ENCODE measurements at places on chromosomes 11 and 22.

DNA sequence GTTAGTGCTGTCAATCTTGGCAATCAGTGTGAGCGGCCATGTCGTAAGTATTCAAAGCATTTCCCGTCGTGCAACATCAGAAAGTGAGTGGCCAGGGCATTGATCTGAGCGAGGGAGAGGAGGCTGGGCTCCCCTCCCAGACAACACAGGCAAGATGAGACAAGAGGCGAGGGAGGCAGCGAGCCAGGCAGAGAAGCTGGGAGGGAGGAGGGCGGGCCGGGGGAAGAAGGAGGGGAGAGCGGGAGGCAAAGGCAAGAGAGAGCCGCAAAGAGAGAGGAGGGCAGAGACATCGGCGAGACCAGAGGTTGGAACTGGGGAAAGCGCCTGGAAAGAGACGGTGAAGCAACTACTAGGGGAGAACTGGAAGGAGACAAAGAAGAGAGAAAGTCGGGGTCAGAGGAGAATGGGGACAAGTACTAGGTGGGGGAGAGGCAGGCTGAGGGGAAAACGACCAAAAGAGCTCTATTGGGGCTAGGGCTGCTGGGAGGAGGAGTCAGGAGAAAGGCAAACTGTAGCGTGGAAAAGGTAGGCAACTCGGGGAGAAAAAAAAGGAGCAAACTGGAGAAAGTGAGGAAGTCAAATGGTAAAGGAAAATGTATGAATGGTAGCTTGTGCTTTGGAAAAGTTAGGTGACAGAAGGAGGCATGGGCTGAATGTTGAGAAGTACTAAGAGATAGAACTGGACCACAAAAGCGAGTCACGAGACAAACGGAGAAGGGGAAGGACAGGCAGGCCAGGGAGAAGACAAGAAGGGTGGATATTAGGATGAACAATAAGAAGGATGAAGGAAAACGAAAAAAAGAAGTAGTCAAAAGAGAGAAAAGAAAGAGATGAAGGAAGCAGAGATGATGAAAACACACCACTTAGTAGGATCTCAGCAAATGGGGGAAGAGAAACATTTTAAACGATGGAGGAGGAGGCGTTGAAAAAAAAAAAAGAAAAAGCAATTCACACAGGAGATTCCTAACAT is 130.5 kb upstream of the C11orf58 start:
- no peak for DNase-seq

DNA sequence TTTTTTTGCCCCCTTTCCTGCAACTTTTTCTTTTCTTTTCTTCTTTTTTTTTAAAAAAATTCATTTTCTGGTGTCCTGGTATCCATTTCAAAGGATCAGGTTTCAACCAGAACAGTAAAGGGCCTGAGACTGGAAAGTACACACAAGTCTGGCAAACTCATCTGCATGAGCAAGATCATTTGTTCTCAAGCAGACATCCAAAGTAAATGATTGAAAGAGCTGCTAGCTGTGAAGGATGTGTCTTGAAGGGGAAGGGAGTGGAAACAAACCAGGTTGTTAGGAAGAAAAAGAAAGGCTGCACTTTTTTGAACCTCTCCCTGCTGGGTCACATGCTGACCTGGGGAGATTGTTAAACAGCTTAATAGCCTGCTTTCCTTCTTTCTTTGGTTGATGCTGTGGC is 5.3 kb downstream of the YAP1 start:
- no peak for DNase-seq

DNA sequence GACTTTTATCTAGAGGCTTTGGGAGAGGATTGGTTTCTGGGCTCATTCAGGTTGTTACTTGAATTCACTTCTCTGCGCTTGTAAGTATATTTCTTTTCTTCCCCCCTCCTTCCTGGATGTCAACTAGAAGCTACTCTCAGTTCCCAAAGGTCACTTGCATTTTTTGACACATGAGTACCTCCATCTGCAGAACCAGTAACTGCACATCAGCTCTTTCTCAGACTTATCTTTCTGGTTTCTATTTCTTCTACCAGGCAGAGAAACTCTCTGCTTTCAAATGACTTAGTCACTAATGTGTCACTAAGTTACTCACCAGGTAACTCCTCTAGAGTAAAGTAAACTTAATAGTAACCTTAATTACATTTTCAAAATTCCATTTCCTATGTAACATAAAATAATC is 773.0 kb upstream of the LUZP2 start:
- no peak for DNase-seq

GRCh38 chr11:73337846-73338245 is 29.8 kb downstream of the ARHGEF17 start:
- no peak for DNase-seq

DNA sequence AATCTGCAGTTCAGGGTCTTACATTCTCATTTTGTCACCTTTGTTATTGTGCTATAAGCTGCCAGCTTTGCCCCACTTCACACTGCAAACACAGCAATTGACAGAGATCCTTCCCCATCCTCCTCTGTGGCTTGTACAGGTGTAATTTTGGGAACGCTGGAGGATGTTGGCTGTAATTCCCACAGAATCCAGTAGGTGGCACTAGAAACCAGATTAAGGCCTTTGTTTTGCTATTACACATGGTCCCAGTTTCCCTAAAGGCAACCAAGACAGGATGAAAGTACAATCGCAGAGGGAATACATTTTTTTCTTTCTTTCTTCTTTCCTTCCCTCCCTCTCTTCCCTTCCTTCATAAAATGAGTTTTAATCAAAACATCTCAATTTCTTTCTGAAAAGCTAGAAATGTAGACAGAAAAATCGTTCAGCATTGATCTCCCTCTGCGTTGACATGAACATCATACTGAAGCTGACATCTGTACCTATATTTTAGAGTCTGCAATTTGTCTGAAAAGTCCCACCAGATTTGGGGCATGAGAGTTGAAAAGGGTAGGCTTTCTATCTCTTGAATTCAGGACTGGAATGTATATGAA is 21.3 kb upstream of the NELL1 start:
- peak; percentile 51 for DNase-seq

DNA sequence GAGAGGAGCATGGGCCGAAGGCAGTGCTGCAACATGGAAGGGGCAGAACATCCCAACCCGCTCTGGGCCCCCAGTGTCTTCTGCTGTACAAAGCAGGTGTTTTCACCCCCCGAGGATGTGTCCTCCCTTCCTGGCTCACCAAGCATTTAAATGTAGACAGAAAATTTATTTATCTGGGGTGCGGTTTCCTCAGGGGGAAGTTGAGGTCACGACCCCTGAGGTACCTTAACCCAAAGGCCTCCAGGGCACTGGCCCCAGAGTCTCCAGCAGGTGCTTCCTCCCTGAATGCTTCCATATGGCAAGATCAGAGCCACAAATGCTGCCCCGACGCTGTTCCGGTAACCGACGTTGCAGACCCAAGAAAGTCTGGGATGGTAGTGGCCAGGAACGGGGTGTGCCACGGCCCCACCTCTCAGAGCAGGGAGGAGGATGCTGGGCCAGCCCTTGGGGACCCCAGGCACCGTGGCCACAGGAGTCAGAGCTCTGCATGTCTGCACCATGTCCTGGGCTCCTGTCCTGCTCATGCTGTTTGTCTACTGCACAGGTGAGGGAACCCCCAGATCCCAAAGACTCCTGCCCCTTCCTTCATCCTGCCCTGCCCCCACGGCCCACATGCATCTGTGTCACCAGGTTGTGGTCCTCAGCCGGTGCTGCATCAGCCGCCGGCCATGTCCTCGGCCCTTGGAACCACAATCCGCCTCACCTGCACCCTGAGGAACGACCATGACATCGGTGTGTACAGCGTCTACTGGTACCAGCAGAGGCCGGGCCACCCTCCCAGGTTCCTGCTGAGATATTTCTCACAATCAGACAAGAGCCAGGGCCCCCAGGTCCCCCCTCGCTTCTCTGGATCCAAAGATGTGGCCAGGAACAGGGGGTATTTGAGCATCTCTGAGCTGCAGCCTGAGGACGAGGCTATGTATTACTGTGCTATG is at the start of gene VPREB1:
Gene VPREB1 (plus strand): TSS at position 471 of the 935 bp plus-strand sequence. CDS start 28 bp downstream, at position 499.
- no peak for DNase-seq

DNA sequence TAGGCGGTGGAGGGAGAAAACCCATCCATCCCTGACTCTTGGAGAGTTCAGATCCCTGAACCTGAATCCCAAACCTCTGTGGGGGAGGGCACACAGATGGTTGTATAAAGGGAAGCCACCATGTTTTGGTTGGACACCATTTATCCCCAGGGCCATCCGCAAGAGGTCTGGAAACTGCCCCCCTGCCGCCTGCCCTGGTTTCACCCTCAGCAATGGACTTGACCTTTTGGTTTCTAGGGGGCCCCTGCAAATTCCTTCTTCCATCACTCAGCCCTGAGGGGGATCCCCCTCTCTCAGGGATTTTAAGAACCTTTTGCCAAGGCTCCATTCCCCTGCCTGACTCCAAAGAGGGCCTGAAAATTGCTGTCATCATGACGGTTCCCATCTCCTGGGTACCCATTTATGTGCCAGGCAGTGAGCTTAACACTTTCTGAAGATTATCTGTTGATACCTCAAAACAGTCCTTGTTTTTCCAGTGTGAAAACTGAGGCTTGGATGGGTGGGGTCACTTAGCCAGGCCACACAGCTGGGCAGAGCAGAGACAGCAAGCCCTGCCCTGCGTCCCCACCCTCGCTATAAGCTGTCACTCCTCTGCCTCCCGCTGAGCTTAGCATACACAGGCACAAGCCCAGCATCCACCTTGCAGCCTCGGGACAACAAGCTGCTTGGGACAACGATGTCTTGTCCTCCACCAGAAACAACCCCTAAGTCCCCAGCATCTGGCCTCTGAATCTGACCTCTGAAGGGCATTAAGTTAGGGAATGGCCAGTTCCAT is 33.2 kb upstream of the CRYBB3 start:
- no peak for DNase-seq

- no peak for DNase-seq
Observed at GRCh38 chr11:46631676-46632075, 14.3 kb downstream of the ATG13 start.

DNA sequence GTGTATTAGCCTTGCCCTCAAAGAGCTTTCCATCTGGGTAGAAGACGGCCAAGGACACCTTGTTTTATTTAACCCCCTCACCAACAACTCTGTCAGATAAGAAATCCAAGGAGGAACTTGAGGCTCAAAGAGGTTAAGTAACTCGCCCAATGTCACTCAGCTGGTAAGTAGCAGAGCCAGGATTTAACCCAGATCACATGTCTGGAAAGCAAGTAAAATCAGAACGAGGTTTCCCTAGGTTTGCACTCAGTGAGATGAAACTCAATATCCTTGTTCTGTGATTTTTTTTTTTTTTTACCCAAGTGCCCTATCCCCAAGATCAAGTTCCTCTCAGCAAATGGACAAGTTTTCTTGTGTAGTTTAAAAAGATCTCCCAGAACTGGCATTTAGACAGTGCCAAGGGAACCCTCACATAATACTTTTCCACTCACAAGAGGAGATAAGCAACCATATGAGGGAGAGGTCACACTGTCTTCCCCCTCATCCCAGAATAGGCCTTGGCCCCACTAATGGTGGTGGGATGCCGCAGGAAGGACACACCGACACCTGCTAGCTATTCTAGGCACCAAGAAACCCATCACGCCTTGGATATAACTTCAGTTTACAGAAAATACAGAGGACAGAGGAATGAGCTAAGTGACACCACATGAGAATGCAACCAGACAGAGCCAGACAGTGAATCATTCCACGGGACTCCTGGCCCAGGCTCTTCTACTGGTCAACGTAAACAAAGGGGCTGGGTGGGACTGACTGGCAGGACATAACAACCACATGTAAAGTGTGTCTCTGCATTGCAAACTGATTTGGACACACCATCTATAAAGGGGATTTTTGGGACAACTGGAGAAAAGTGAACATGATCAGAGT is 8.6 kb upstream of the ARAP1 start:
- peak; percentile 75 for DNase-seq

DNA sequence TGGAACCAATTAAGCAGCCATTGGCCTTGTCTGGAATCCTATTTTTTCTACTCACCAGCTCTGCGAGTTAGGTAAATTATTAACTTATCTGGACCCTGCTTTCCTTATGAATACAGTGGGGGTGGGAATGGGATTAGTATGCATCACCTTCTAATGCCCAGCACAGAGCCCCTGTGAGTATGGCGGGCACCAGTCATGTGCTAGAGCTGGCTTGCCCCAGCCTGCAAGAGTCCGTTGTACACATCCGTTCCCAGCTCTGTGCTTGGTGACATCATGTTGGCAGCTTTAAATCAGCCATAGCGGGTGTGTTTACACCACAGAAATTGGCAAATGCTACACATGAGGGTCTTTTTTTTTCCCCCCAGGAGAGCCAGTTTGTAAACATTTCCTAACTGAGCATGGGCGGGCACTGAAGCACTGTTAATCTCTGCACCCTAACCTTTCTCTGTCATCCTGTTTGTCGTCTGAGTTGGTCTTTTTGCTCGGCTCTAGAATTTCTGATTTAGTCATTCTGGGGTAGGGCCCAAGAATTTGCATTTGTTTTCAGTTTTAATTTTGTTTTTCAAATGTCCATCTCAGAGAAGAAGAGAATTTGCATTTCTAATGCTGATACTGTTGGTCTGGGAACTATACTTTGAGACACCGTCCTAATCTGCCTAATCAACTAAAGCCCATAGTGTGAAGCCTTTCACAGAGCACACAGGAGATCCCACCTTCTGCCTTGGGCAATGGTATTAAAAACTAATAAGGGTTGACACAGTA is 130.3 kb upstream of the TBCEL start:
- no peak for DNase-seq

GRCh38 chr11:1942558-1943260 is 4.4 kb upstream of the MRPL23 start:
- DNase-seq: no peak

DNA sequence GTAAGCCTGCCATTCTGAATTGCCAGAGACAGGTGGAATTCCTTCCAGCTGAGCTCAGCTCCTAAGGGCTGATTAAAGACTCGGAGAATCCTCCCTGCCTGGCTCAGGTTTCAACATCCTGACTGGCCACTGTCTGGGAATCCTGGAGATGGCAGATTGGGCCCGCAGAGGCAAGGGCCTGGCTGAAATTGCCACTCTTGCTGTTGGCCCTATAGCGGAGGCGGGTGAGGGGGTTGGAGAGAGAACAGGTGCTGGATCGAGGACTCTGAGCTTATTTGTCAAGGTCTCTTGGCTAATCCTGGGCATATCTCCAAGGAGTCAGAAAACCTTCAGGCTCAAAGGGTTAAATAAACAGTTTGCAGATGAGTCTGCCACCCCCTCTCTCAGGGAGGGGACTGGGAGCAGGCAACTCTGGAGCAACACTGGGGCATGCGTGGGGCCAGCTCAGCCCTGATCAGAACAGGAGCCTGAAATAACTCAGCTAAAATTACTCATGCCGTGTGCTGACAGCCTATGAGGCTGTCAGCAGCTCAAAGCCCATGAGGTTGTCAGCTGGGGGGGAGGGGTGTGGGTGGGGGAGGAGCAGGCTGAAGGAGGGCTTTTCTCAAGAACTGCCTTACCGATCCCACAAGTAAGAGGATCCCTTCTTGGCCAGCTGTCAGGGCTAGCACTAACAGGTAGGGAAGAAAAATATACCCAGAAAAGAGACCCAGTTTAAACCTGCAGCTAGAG is 14.7 kb upstream of the MFRP start:
- DNase-seq: peak; percentile 81

GRCh38 chr11:27456795-27457329 is 15.7 kb downstream of the LGR4 start:
- DNase-seq: no peak

GRCh38 chr11:48006301-48006992 is 26.1 kb downstream of the PTPRJ start:
- no peak for DNase-seq

- DNase-seq: peak; percentile 96
Observed at GRCh38 chr11:66443602-66444001, 5.0 kb upstream of the MRPL11 start.

Data from suppressor macrophage (primary cell).